ENCODE measurements at places on chromosomes 13 and 19.

DNA sequence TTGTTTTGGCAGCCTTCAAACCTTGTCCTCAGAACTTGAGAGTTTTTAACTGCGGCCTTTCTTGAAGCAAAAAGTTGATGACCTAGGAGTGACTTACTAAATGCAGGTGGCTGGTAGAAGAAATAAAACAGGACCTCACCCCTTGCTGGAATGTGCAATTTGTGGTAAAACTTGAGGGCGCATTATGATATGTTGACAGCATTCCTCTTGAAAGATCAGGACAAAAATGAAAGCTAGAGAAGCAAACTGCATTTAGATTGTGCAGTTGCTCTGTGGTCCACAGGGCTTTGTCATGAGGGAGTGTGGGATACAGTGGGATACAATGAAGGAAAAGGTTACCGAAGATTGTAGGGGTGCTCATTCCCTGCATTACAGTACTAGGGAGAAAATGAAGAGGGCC, 504.2 kb downstream of the GPC6 start:
- DNase-seq, result no peak

- no peak for DNase-seq
Observed at GRCh38 chr19:1324806-1325567, 39.3 kb downstream of the EFNA2 start.

- no peak for DNase-seq
Observed at GRCh38 chr13:46114613-46115012, 9.8 kb upstream of the CPB2 start.

- no peak for DNase-seq
Observed at GRCh38 chr13:99803141-99803540, 168.4 kb downstream of the ZIC5 start.

- no peak for DNase-seq
Observed at GRCh38 chr13:64529874-64530485, 2700.2 kb downstream of the PCDH9 start.

GRCh38 chr19:3284759-3285646, 60.5 kb downstream of the CELF5 start:
- no peak for DNase-seq

GRCh38 chr19:11300811-11301120, 4.8 kb downstream of the TSPAN16 start:
- DNase-seq, result no peak
